ENCODE measurements at places on chromosomes 4 and X.

DNA sequence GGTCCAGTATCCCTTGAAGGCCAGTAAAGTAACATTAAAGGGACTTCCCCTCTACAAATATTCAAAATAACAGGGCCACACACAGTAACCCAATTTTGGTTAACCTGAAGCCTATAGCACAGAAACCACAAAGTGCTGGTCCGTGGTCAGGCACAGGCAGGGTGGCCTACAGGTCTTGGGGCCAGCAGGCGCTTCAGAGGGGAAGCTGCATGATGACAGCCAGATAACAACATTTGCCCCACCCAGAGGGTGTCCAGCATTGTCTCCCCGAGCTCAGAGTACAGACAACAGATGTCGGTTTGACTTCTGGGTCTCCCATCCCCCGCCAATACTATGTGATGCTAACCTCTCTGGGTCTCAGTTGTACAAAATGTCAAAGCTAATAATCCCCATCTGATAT, 51.1 kb downstream of the SH3KBP1 start:
- no peak for DNase-seq

DNA sequence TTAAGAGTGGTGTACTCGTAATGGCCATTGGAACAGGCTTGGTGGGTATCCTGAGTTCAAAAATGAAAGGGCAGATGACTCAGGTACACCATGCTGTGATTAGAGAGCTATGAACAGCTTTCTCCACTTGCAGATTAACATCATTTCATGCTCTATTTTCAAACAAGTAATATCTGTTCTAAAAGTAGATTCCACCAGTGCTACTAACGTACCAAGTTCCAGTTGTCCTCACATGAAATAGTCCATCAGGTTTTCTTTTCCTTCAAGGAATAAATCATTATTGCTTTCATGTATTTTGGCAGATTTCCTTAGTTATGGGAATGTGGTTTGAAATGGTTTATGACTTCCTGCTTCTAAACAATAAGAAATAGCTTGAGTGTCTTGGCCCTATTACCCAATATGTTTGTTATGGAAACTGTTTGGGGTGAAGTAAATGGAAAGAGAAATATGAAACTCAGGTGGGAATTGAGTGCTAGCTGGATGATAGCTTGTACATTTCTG, 49.9 kb downstream of the PCDH7 start:
- peak; percentile 75 for DNase-seq

DNA sequence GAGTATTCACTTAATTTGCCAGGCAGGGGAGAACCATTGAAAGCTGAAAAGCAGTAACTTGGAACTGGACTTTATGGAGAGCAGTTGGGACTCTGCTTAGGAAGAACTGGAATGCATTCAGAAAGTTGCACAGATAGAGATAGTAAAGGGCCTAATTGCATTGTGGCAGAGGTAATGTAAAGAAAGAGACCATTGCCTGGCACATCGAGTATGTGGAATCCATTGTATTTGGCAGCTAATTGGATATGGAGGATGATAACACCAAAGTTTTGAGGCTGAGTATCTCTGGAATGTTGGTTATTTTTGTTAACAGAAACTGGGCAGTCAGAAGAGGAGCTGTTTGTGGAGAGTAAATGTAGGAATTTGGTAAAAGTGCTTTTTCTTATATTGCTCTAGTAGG, 169.9 kb downstream of the BMPR1B start:
- DNase-seq = no peak

DNA sequence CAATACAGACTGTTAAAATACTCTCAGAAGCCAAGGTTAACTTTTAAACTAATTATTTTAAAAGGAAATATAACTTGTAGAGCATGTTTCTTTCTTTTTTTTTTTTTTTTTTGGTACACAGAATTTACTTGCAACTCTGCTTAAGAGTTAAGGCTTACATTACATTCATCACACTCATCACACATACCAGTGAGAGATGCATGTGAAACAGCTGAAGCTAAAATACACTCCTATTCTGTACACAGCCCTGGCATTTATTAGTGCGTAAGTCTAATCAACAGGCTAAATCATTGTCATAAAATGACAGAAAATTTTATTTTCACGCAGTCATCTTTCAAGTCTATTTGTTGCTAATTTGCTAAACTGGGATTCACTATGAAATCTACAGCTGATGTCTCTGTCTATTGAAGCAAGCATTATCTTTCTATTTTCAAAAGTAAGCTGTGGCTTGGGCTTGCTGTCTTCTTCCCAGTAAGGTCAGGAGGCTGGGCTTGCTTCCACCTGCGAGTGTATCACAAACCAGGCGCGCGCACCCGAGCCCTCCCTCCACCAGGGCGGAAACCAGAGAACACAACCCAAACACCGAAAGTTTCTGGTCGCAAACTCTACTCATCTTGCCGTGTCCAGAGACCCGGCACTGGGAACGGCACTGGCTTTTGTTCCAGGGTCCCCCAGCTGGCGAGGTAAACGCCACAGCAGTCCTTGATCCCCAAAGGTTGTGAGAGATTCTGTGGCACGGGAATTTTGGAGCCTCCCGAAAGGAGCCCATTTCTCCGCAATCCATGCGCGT, 3.9 kb downstream of the MAML3 start:
- peak; percentile 40 for DNase-seq

DNA sequence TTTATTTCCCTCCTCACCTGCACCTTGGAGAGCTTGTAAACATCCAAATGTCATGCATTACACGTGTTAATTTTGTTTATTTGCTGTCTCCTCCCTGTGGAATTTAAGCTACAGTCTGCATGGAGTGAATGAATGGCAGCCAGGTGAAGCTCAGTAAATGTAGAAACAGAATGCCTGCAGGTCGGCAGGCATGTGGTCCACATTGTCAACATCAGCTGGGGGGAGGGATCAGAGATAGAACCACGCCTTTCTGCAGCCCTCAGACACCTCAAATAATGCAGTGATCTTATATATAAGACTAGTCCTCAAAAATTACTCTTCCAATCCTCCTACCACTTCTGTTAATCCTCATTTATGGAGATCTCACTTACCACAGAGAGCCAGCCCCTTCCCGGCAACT, 131.2 kb upstream of the KIT start:
- no peak for DNase-seq

GRCh38 chr4:123114915-123115756, 192.7 kb upstream of the NUDT6 start:
- DNase-seq = no peak

DNA sequence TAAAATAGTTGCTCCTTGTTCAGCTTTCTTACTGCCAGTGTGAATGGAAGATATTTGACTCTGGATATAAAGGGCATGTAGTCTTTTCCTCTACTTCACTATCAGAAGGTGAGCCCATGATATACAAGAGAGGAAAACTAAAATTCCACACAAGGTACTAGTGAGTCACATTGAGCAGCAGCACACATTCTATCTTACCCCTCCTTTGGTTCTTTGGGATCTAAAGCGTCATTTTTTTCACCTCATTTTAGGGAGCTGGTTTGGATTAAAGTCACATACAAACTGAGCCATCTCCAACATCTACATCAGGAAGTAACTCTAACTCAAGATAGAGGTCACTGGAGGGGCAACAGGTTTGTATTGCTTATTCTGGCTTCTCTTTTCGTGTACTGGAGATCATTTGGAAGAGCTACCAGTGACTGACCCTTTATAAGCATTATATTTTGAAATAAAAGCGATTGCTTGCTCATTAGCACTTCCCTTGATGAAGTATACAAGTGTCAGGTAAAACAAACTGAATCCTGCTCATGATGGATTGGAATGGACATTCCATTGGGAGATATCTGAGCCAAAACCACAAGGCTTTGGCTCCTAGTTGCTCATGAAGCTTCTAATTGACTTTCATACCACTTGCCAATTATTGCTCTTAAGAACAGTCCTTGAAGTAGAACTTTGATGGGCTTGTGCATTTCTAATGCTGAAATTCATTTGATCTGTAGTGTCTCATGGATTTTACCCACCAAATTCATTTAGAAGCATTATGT, 124.1 kb downstream of the SPCS3 start:
- DNase-seq = peak; percentile 72

- no peak for DNase-seq
These were observed 92.7 kb upstream of the TRIM2 start for GRCh38 chr4:153111426-153112040.

DNA sequence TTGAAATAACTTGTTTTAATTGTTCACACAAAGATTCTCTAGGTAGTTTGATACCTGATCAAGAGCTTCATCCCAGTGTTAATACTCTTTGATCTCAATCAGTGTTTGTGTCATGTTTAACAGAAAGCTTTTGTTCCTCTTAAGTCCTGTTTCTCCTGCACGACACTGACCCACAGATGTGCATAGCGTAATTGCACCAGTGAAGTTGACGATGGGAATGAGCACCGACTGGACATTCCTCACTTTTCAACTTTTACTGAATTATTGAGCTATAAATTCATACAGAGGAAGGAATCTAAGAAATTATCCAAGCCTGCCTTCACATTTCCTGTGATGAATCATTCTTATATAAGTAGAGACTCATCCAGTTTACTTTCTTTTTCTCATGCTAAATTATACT, 878.7 kb upstream of the TENM3 start:
- DNase-seq = no peak

GRCh38 chrX:85243761-85244449, at the start of the genes SATL1 and ZNF711:
TSS of gene SATL1 (minus strand) at chrX:85243779. CDS start at chrX:85108968, 134,811 bp downstream.
TSS of gene ZNF711 (plus strand) at chrX:85243991. CDS start at chrX:85247573, 3,582 bp downstream.
- peak; percentile 2 for DNase-seq

- DNase-seq = no peak
These were observed 422.5 kb upstream of the FSTL5 start for GRCh38 chr4:162586266-162586665.

DNA sequence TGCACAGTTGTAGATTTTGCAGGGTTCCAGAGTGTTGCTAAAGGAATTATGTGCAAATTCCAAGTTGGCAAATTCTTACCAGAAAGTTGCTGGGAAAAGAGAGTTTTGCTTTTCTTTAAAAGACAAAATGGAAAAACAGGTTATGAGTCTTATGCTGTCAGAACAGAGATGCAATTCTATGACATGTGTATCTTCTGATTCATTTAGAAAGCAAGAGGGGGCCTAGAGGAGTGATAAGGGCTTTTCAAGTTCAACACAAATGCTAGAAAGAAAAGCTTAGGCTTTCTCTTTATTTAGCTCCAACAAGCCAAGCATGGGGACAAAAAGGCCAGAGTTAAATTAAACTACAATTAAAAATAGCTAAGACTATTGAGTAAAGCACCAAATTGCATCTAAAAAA, 72.4 kb upstream of the GATB start:
- DNase-seq = no peak

DNA sequence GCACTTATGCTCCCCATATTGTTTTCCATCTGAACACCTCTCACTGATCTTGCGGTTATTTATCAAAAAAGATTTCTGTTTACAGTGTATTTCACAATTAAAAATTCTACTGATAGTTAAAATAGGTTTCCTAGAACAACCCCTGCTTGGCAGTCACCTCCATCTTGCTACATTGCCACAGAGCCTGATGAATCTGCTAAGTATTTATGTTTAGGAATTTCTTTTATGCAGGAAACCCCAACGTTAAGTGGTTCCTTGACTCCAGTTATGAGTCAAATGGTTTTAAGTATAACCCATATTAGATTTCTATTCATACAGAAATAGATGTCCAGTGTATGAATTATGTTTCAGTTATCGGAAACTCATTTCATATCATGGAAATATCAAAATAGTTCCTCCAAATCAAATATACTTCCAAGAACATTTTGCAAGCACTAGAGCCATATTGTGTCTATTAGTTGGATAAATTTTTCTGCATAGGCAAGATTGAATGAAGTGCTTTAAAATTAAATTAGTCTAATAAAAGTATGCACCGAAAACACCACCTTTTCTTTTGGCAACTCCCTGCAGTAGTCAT, 20.6 kb downstream of the GALNT7 start:
- no peak for DNase-seq

All from renal cortical epithelial cell (primary cell).